ENCODE measurements at places on chromosomes 1 and 21.

DNA sequence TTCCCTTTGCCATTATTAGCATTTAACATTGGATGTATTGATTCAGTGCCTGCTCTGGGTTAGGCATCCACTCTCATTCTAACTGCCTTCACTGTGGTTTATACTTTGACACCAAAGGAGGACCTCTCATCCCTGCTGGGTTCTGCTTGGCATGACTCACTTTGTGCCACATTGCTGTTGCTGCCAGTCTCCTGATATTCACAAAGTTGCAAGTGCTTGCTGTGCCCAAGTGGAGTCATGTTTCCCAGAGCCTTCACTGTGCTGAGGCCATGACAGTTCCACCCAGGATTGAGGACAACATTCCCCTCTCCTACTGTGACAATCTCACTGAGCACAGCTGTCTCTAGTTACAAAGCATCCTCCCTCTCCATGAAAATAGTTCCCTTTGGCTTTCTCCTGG is 519.9 kb upstream of the USP24 start:
- no peak for DNase-seq

DNA sequence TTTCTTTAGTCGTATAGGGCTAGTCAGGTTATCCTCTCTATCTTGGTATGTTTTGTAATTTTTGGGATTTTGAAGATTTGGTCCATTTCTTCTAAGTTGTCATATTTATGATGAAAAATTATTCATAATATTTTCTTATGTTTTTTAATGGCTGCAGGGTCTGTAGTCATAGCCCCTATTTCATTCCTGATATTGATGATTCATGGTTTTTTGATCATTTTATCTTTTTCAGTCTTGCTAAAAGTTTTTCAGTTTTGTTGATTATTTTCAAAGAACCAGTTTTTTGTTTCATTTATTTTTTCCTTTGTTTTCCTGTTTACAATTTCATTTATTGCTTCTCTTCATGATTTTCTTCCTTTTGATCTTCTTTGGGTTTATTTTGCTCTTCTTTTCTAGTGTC is 50.2 kb downstream of the DIRAS3 start:
- no peak for DNase-seq

DNA sequence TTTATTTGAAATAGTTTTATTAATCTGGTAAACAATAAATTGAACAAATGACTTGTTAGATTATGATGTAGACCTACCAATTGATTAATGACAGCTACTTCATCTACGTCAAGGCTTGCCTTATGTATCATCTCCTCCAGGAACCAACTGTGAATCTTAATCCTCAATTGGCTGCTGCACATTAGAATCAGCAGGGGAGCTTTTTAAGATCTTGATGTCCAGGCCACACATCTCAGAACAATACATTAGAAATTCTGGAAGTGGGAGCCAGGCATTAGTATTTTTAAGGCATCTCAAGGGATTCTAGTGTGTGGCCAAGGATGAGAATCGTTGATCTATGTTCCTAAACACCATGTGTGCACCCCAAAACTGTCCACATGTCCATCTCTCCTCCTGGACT is 52.0 kb upstream of the LYPLAL1 start:
- no peak for DNase-seq

DNA sequence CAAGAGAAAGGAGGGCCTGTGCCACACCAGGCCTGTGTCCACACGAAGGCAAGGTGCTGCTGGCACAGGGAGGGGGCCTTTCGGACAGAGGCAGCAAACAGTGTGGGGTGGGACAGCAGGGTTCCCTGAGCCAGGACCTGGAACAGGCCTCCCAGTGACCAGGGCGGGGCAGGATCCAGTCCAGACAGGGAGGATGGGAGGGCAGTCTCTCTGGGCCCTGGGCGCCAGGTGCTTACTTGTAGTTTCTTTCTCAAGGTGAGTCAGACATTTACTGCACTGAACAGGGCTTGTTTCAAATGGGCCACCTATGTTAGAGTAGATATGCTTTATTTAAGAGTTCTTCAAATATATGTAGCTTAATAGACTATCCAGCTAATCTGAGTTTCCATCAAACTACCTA is 52.8 kb upstream of the STUM start:
- DNase-seq: no peak

DNA sequence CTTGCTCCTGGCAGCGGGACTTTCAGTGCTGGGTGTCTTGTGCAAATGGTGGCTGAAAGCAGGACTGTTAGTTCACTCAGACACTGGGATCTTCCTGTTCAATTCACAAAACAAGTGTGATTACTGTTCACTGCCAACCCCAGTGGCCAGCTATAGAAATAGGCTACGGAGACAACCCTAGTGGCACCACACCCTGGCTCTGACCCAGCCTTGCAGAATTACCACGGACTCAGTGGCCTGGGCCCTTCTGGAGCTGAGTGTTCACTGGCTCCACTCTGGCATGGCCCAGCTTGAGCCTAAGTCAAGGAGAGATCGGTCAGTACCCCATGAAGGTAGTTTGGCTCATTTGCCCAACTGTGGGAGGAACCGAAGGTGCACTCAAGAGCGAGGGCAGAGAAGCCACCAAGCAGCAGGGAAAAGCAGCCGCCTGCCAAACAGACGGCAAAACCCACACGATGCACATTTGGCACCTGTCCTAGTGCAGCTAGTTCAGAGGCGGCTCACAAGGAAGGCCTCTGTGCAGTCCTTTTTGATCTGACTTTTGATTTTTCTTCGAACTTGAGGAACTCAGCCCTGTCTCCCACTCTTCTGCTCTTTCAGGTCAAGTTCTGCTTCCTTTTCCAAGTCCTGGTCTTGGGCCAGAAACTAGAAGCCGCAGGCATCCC is 5.9 kb downstream of the KIAA2013 start:
- no peak for DNase-seq

GRCh38 chr1:23634840-23635651 is 56.6 kb upstream of the RPL11 start:
- no peak for DNase-seq

DNA sequence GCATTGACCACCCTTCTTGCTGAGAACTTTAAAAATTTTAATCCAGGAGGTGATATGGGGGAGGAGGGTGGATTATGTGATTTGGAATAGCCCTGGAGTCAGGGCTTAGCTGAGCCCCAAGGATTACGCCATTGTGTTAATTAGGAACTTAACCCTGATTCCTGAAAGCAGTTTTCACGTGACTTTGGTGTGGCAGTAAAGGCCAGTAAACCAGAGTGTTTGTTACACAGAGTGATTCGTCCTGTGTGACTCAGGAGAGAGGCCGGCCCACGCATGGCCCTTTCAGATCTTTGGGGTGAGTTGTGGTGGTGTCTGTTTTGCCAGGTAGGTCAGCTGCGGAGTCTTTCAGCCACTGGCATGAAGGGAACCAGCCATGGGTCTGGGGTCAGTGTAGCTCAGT is 107.6 kb downstream of the NOS1AP start:
- no peak for DNase-seq

- no peak for DNase-seq
These were observed 20.0 kb downstream of the F11R start for GRCh38 chr1:161000736-161001480.

DNA sequence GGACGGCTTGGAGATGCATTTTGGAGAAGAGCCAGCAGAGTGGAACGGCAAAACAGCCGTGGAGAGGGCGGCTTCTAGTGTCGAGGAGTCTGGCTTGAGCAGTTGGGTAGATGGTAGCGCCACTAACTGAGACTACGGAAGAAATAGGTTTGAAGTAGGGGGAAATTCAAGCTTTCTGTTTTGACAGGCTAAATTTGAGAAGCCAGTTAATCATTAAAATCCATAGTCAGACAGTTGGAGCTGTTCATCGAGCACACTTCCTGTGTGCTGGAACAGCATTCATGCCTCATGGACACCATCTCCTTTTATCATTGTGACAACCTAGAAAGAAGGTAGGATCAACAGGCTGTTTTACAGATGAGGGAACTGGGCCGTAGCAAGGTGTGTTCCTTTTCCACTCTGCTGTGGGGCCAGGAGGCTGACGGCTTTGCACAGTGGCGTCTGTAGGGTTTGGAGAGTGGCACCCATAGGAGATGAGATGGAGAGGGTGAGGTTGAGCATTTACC is 3.4 kb upstream of the PKLR start:
- no peak for DNase-seq

DNA sequence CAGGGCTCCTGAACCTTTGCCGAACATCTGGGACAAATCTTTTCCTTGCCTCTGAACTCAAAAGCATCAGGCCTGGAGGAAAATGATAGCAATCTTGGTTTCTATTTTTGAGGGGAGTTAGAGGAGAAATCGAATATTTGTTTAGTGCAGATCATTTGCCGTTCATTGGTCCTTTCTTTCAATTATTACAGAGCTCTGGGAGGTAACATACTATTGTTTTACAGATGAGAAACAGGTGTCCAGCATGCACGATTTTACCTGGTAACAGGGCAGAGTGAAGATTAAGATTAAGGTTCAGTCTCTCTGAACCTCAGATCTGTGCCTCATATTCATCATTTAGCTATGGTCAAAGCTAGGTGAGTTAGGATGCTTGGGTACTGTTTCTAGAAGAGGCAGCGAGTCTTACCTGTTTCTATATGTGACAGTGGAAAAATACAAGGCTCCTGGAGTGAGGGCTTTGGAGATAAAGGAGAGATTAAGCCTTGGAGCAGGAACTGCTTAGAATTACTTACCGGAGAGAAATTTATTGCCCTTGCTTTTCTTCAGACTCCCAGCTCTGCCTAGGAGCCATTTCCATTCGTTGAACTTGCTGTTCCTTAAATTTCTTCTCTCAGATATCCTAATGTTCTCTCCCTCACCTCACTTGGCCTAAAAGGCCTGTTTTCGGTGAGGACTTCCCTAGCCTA is 1.4 kb downstream of the PRCC start:
- DNase-seq: no peak
